ENCODE measurements at places on chromosomes 7 and 10.

- no peak for DNase-seq
These were observed 13.2 kb downstream of the PDGFA start for GRCh38 chr7:506391-506831.

DNA sequence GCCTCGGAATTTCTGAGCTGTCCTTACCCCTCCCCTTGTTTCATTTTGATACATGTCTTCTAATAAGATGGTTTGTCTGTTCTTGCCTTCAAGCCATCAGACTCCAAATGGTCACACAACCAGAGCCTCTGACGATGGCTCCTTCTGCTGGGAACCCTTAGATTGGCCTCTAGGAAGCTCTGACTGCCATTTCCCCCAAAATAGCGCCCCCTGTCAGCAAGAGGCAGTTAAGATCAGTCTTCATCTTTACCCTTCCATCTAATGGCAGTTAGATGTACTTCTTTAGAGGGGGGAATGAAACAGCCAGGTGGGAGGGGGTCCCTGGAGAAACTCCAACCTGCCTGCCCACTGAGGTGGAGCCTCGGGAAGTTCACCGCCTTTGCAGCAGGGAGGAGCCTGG is 85.8 kb upstream of the GPR22 start:
- DNase-seq = no peak

DNA sequence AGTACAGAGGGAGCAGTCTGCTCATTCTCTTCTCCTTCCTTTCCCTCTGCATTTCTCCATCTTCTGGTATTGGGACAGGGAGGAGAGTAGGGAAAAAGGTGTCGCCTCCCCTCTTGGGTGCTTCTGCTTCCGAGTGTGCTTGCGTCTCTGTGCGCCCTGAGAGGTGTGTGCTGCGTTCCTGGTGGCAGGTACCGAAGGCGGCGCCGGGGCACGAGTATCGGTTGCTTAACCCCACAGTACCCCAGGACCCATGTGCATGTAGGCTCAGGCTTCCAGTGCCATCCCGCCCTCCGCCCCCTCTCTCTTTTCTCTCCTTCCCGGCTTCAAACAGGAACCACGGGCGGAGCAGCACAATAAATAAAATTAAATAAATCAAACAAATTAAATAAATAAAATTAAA is 169.3 kb upstream of the GLI3 start:
- DNase-seq = no peak

DNA sequence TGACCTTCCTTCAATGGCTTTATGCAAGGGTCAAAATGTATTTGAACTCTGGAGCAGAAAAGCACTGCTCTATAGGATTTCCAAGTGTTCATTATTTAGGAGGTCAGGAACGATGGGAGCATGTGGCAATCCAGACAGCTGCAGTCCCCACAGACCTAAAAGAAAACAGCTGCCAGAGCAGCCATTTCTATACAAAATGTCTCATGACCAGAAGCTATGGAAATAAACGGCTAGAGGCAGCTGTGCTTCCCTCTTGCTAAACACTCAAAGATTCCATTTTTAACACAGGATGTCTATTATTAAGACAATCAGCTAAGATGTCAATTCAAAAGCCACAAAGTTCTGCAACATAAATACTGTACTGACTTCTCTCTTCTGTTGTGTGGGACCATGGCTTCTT is 879.1 kb upstream of the C7orf33 start:
- no peak for DNase-seq

GRCh38 chr10:91210435-91210834 is 10.0 kb upstream of the PCGF5 start:
- no peak for DNase-seq

- DNase-seq = no peak
These were observed 122.8 kb downstream of the SKIDA1 start for GRCh38 chr10:21402606-21403083.

DNA sequence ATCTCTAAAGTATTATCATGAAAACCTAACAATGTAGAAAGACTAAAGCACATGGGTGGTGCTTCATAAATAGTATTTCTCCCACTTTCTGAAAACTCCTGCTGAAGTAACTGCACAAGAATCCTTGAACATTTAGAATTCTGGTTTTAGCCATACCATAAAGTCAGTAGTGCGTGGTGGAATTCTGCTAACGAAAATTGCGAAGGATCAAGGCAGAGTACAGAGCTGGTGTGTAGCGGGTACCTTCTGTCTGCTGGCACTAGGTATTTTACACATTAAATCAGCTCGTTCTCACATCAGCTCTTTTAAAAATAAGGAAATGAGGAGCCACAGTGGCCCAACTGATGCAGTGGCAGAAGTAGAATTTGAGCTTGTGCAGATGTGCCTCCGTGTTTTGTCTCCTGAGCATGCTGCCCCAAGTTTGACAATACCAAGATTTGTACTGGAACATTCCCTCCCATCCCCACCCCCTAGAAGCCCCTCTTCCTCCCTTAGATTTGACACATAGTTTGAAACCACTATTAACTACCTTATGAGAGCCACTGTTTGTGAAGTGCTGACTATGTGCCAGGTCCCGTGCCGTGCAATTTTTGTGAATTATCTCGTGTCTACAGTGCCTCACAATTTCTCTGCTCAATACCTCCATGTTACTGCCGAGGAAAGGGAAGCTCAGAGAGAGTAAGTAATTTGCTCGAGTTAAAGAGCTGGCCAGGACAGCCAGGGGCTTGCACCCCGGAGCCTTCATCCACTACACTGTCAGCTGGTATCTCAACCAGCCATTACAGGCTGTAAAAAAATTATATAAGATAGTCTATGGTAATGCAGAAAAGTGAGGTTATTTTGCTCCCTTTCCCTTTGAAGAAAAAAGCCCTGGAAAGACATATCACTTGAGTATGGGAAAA is 66.9 kb downstream of the EGFR start:
- DNase-seq = no peak

- DNase-seq = no peak
These were observed 84.5 kb downstream of the RNF32 start for GRCh38 chr7:156725073-156725472.

- no peak for DNase-seq
These were observed 73.2 kb upstream of the PDK4 start for GRCh38 chr7:95669513-95669912.

- no peak for DNase-seq
These were observed 16.4 kb downstream of the HOXA1 start for GRCh38 chr7:27079234-27079975.

DNA sequence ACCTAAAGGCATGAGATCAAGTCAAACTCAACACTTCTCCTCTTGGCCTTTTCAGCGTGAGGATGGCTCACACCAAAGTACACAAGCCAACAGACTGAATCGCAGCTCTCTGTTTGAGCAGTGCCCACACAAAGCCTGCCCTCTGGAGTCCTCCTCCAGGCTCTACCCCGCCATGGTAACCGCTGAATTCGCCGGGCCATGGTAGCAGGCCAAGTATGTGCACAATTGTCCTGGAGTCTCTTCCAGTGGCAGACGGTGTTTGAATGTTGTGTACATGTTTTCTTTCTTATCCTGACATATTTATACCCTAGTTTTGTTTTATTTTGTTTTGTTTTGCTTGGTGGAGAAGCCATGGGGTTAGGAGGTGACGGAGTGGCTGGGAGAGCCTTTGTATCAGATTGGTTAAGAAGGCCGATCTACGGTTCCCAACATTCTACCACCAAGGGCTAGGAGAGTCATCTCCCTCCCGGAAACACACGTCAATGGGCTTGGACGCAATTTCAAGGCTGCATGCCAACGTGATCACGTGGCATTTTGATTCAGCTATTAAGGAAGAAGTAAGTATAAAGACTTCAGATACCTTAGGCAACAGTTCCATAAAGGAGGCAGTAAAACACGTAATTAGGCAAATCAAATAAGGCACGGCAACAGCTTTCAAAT is 12.1 kb upstream of the SHH start:
- DNase-seq = no peak

DNA sequence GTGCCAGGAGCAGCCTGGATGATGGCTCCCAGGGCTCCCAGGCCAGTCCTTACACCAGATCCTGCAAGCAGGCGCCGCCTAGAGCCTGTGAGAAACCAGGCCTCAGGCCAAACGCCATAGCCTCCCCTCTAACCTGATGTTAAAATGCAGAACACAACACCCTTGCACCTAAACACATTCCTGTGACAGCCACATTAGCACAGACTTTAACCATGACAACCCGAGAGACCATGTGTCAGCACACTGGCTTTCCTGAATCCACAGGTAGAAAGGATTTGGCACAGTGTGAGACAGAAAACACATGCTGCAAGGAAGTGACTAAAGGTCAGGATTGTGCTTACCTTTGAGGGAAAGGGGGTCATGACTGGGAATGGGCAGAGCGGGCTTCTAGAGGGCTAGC is 59.9 kb downstream of the SGMS1 start:
- DNase-seq = no peak

DNA sequence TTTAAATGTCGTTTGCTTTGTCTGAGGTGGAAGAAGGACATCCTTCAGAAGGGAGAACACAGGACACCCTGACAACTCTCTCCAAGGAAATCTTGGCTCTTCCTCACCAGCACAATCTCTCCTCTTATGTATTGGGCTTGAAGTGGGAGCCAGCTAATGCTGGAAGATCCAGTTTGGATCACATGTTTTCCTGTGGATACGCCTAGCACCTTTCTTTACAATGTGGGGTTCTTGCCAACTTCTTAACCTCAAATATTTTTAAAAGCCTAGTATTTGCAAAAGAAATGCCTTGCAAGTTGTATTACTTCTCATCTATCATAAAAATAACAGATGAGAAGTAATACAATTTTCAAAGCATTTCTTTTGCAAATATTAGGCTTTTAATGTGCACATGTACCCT is 76.4 kb downstream of the FRMD4A start:
- DNase-seq = no peak

- no peak for DNase-seq
These were observed 17.8 kb upstream of the TBRG4 start for GRCh38 chr7:45129181-45129800.

DNA sequence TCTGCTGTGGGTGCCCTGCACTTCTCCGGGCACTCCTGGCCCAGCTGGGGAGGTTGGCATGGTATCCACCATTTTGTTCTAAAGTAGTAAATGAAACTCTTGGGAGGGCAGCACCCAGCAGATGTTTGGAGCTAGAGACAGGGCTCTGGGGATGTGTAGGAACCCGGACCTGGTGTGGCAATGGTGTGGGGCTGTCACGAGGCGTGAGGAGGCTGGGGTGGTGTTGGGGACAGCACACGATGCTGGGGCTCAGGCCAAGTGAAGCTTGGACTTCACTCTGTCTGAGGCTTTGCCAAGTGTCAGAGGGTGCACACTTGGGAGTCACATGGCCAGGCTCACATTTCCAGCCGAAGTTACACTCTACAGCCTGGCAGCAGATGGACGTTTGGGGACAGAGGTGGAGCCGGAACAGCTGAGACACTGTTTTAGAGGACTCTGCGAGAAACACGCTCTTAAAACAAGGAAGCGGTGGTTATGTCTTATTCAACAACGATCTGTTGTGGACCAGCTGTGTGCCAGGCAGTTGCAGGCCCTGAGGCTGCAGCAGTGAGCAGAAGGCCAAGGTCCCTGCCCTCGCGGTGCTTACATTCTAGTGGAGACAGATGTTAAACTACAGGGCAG is 118.2 kb downstream of the CUX1 start:
- DNase-seq = no peak

- no peak for DNase-seq
These were observed 91.8 kb downstream of the PTPRN2 start for GRCh38 chr7:158495786-158496185.

- DNase-seq = no peak
These were observed 88.0 kb upstream of the ZMIZ1 start for GRCh38 chr10:78980815-78981214.

DNA sequence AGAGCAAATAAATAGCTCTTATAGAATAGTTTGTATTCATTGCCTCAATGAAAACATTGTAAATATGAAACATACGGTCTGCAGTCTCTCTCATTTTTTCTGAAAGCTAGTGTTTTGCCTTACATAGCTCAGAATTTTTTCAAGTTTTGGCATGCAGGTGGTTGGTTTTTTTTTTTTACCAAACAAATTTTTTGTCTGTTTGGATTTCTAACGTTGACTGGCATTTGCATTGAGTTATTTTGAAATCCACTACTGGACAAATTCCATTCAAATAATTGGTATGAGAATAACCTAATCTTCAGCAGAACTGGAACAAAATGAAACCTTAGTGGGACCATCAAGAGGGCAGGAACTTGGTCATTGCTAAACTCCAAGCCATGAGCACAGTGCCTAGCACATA is 107.6 kb upstream of the SAMD8 start:
- DNase-seq = no peak

- DNase-seq = no peak
These were observed 388.2 kb upstream of the CELF2 start for GRCh38 chr10:10629512-10629911.

DNA sequence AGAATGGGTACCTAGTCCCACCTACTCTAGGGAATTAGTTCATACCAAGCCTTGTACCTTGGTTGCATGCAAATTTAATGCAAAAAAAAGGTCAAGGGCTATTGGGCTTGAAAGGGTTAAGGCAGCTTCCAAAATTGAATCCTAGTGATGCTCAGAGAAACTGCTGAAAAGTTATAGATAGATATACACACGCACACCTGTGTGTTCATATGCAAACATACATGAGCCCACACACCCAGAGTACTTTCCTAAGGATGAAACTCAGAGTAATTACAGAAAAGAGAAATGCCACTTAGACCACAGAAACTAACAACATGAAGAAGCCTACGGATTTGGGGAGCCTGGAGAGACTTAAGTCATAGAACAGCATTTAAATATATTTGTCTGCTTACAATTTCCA is 1.5 kb downstream of the SLC25A13 start:
- no peak for DNase-seq

GRCh38 chr10:48496831-48497779 is 107.8 kb downstream of the ARHGAP22 start:
- DNase-seq = no peak

DNA sequence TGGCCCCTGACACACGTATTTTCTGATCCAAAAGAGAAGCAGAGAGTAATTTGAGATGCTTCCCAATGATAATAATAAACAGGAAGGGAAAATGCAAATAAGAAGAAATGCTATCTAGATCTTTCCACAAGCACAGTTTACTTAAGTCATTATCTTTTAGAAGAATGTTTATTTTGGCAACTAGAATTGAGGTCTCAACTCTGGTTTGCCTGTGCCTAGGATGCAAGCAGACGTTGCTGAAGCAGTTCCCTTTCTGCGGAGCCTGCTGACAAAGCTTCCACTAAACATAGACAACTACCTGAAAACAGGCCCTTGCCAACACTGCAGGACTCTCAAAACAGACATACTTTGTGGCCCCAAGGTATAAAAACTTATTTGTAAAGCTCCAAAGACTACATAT is 315.8 kb upstream of the POM121L12 start:
- no peak for DNase-seq

DNA sequence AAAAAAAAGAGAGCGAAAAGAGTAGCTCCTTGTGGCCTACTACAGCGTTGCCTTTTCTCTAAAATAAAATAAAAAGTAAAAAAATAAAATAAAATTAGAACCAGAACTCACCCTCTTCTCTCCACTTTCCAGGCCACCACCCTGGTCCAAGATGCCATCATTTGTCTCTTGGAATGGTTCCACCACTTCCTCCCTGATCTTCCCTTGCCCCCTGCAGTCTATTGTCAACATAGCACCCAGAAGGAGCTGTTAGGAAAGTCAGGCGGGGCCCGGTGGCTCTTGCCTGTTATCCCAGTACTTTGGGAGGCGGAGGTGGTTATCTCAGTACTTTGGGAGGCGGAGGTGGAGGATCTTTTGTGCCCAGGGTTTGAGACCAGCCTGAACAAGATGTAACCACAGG is 7.6 kb upstream of the GRID2IP start:
- no peak for DNase-seq
